ENCODE measurements at places on chromosomes 3 and 15.

DNA sequence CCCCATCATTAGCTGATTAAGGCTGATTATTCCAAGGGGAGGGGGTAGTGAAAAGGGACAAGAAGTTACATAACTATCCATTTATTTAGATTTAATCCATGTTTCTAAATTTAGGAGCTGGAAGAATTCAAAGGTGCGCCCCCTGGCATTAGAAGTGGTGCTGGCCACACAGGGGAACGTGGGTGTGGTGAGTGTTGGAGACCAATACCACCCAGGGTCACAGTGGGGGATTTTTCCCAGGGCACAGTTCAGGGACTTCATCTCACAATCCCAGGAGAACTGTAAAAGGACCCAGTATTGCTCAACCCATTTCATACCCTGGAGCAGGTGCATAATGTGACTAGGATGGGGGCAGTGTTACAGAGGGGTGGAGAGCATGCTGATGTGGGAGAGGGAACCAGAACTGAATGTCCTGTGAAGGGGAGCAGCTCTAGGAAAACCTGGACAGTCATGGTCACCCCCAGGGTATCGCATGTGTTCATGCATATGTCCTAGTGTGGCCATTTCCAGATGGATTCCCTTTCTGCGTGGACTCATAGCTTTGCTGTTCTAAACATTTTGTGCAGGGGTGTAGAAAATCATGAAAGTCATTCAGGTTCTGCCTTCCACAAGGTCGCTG, 110.3 kb downstream of the LSM3 start:
- ATAC-seq, result no peak

- ATAC-seq, result no peak
Measured at GRCh38 chr3:67684211-67684610, 29.8 kb upstream of the SUCLG2 start.

- ATAC-seq, result no peak
Measured at GRCh38 chr15:95085056-95085455, 853.7 kb downstream of the MCTP2 start.

DNA sequence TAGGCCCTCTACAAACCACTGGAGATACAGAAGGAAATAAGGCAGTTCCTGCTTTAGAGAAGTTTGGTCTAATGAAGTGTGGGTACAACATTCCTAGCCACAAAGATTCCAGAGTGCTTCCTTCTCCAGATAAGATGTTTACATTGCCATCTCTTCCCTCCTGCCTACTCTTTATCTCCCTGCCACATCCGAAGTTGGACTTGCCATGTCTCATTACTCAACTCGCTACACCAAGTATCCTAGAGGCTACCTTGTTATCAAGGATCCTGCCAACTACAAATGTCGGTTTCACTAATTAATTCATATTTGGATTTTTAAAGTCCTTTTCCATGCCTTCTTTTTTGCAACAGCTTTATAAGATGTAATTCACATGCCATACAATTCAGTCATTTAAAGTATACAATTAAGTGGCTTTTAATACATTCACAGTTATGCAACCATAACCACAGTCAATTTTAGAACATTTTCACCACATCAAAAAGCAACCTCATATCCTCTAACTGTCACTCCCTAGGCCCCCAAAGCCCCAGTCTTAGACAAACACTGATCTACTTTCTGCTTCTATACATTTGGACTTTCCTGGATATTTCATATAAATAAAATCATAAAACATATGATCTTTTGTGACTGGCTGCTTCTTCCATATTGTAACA, 53.7 kb upstream of the CSTA start:
- ATAC-seq, result peak; percentile 68

- no peak for ATAC-seq
Measured at GRCh38 chr3:66675366-66675765, 174.5 kb upstream of the LRIG1 start.

- ATAC-seq, result no peak
Measured at GRCh38 chr3:48684480-48685143, 1.1 kb downstream of the NCKIPSD start.
